Activated CD4-positive, alpha-beta T cell treated with anti-CD3 and anti-CD28 coated beads for 24 hours (primary cell): ENCODE measurements at places on chromosomes 6 and 20.

DNA sequence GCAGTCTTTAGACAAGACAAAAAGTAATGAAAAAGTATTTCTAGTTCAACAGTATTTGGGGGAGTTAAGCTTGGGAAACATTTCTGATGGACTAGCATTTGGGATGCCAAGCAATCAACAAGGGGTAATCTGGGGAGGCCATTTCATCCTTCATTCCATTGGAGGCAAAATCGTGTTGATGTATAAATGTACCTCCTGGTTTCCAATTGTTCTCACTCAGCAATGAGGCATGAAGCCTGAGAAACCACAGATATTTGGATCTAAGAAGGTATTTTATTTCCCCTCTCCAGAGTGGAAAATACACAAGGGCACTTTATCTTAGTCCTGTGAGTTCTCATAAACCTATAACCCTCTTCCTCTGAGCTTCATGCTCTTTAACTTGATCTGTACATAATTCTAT lies 68.2 kb downstream of the TBX18 start:
- DNase-seq: no peak

DNA sequence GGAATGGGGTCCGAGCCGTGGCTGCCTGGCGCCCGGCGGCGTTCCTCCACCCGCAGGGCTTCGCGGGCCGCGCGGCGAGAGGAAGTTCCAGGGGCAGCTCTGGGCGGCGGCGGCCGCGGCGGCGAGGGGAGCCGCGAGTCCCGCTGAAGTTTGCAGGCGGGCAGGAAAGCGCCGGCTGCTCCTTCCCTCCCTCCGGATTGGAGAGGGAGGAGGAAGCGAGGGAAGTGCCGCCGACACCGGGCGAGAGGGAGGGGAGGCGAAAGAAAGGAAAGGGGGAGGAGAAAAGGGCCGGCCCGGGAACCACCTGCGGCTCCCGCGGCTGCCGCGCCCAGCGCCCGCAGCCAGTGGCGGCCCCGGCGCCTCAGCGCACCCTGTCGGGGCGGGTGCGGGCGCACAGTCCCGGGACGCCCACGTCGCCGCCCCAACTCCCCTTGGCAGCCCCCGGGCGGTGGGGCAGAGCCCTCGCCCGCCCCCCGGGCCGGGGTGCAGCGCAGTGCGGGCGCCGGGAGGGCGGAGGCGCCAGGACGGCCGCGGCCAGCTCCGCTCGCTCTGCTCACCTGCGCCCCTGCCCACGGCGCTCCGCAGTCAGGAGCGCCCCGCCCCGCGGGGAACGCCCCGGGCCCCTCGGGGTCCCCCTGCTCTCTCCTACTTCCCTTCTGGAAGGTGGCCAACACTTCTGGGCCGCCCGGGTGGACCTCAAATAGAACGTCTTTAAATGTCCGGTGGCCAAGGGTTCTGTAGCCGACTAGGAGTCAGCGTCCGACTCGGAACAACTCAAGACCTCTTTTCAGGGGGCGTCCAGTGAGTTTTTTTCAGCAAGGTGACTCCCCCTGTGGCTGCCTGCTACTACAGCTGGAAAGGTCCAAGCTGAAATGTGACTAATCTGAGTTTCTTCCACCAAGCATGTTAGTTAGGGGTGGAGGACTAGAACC lies 80.3 kb upstream of the CCDC28A start:
- DNase-seq: no peak

DNA sequence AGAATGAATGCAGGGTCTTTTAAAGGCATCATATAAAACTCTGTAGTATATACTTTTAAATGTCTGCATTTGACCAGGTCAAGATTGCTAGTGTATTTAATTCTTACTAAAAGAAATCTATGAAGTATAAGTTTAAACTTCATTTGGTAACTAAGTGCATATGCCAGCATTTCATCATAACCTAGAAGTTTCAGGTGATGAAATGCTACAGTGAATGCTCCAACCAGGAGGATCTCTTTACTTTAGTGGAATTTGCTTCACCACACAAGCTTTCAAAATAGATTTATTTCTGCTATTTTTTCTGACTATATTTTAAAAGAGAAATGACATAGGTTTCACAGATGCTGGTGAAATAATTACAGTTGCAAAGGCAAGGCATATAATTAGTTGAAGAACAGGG lies 141.9 kb downstream of the HIVEP2 start:
- DNase-seq: no peak

DNA sequence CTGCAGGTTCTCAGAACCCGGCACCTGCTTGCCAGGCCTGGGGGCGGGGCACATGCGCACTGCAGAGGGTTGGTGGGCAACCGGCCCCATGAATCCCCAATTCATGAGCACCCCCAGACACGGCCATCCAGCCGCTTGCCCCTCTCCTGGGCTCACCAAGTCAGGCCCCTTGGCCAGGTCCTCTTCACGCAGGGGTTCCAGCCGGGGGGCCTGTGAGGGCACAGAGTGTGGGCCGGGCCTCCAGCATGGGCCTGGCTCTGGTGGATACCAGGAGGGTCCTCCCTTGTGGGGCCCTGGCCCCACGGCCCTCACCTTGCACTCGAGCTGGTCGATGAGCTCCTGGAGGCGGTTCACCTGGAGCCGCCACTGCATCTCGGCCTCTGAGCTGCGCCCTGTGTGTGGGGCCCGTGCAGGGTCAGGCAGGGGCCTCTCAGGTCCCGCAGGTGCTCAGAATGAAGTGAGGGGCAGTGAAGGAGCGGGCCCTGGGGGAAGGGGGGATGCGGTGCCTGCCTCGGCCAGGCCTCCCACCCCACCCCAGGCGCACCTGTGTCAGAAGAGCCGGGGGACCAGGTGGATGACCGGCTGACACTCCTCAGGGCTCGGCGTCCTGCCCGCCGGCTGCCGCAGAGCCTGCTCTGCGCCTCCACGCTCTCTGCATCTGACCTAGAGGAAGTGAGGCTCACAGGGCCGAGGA lies 2.6 kb upstream of the C20orf144 start:
- DNase-seq: no peak

DNA sequence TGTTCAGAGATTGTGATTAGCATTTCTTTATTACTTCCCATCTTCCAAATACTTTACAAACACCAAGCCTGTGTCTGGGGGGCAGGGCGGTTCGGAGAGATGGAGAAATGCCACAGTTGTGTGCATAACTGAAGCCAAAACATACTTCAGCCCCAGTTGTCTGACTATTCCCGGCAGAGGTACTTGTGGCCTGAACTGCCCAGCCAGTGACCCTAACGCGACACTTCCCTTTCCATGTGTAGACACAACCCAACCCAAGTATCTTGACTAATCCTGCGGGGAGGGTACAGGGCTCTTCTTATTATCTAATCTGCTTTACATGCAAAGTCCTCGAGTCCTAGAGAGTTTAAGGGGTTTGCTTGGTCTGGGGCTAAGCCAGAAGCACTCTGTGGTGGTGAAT lies 46.2 kb downstream of the ISM1 start:
- DNase-seq: no peak
